ENCODE measurements at places on chromosomes 3 and 15.

DNA sequence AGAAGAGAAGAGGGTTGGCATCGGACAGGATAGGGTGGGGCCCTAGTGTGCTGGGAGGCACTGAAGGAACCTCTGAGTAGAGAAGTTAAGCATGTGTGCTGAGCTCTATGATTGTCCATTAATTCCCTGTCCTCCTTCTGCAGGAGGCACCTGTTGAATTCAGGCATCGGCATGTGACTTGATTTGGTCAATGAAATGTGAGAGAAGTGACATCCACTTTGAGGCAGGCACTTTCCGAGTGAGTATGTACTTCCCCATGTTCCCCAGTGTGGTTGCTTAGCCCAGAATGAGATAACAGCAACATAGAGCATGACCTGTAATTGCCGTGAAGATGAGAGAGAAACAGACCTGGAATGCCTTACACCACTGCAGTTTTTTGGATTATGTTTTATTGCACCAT, 224.8 kb downstream of the RPLP1 start:
- DNase-seq: no peak

DNA sequence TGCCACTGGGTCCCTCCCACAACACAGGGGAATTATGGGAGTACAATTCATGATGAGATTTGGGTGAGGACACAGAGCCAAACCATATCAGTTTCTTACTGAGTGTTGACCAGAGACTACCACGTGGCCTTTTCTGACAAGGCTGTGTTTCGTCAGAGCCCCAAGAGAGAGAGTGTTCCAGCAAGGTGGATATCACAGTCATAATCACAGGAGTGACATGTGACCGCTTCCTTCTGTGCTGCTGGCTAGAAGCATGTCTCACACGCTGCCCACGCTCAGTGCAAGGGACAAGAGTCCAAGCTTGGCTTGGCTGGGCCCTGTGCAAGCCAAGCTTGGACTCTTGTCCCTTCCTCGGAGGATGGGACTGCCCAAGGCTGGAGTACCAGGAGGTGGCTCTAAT, 103.2 kb downstream of the GABRG3 start:
- DNase-seq: no peak

- DNase-seq: no peak
Measured at GRCh38 chr3:32568953-32569352, 1.7 kb downstream of the DYNC1LI1 start.

- no peak for DNase-seq
Measured at GRCh38 chr3:160860346-160860745, 104.3 kb downstream of the PPM1L start.
